ENCODE measurements at places on chromosomes 12 and 14.

- DNase-seq = no peak
These were observed 36.2 kb downstream of the CMAS start for GRCh38 chr12:22082190-22082701.

GRCh38 chr14:92560106-92560865 is 46.7 kb downstream of the RIN3 start:
- no peak for DNase-seq

DNA sequence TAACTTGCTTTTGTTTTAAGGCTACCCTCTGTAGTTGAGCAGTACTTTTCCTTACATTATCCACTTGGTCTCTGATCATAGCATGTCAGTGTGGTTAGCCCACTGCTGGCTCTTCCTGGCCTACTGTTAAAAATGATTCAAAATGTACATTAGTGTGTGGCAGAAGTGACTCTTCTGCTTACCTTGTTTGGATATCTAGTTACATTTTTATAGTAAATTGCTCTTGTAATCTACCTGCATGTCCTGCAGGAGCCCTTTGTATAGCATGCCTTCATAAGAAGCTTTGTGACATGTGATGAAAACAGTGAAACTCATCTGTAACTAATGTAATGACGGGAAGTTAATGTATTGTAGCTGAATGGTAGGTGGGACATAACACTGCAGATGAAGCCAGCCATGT is 8.1 kb downstream of the SPATS2 start:
- DNase-seq = no peak

GRCh38 chr14:93958567-93959238 is 17.7 kb downstream of the ASB2 start:
- DNase-seq = no peak

DNA sequence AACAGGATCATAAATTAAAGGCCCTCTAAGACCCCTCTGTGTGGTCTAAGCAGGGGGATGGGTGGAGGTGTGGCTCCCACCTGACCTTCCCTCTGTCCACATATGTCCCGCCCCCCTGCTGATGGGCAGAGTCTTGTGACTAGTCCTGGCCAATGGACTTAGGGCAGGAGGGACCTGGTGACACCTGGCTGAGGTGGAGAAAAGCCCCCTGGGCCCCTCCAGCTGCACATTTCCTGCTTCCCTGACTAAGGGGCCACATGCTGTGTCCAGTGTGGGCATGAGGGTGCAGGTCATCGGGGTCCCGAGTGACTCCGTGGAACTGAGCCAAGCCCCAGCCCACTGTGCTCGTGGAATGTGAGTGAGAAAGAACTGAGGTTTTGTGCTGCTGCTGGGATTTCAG is 254.7 kb downstream of the ADGRD1 start:
- DNase-seq = no peak

DNA sequence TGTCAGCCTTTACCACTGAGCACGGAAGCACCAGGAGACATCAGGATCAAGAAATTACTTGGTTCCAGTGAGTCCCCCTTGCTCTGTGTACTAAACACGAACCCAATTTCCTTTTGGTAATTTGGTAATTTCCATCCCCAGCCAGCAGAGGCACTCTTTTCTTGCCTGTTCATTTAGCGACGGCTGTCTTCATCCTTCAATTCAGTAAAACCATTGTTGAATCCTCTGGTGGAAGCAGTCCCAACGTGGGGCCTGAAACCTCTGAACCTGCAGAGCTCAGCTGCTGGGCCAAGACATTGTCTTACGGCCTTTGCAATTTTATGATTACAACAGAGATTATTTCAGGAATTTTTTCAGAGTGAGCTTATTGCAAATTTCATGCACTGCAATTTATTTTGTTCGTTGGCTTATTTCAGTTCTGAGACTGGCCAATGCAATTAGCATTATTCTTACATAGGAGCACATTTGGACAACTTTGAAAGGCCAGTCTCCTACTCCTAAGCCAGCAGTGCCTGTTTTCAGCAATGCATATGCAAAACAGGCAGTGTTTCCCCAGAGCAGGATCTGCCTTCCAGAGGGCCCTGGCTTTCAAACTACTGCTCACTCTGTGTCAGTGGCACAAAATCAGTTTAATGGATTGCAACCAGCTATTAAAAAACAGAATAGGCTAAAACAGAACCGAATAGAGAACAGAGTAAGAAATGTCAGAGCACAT is 372.9 kb upstream of the TMEM132C start:
- no peak for DNase-seq

- DNase-seq = no peak
These were observed 14.7 kb downstream of the PCBP2 start for GRCh38 chr12:53466640-53467039.

- DNase-seq = no peak
These were observed 29.7 kb downstream of the LGR5 start for GRCh38 chr12:71469258-71469750.

- DNase-seq = no peak
These were observed 32.9 kb downstream of the ASCL1 start for GRCh38 chr12:102990419-102990818.

DNA sequence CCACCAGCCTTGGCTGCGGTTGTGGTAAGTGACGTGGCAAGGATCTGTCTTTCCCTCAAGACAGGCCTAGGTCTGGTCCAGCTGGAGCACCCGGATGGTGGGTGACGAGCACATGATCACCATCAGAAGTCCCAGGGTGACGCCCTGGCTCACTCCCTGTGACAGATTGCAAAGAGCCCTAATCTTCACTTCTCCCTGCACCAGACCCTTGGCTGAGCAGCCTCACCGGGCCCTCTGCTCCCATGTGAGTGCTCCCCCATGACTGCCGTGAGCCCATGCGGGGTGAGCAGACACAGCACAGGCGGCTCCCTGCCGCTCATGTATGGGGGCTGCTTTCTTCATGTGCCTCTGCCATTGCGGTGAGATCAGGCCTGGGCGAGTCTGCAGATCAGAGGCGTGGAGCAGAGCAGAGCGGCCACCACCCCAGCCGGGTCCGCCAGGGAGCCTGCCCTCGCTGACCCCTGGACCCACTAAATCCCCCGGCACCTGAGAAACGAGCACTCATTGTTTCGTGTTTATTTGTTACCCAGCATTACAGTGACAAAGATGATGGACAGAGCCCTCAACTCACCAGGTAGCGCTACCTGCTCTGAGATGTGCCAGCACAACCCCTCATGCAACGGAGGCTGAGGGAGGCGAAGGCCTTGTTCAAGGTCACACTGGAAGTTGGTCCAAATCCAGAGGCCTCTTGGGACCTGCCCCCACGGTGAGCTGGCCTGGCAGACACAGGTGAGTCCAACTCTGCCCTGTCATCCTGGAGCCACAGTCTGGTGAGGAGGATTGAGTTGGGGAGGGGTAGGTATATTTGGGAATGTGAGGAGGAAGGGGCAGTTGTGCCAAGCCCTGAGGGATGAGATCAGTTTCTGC is 9.3 kb upstream of the DIO3 start:
- DNase-seq = no peak

- no peak for DNase-seq
These were observed 31.4 kb downstream of the NCKAP5L start for GRCh38 chr12:49796606-49797448.

DNA sequence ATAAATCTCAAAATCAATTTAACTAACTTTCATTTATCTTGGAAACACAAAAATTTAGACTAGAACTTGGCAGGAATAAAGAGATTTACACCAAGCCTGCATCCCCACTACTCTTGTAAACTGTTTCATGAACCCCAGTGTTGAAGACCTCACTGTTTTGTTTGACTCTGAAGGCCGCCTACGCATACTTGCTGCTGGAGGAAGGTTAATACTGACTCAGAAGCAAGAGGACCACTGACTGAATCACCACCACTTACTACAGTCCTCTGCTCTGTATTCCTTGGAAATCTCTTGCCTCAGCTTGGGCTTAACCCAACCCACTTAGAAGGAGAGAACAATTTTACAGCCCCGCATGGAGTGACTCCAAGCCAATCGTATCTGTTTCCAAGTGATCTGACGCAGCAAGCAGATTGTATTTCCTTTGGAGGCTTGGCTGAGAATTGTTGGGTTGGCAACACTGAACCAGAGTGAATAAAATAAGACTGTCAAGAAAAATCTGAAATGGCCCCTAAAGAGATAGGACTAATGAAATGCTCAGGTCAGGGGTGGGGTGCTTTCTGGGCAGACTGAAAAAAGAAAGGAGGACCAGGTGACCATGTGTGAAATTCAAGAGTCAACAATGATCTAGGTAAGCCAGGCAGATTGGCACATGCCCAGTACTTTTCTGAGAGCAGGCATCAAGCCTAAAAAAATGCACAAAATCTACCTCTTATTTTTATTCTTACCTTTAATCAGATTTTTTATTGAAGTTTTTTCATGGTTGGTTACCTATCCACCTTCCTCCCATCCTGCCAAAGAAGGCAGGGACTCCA is 248.6 kb downstream of the ZFP36L1 start:
- no peak for DNase-seq

GRCh38 chr12:3416670-3417069 is 74.3 kb upstream of the PRMT8 start:
- no peak for DNase-seq
